Aorta (tissue), 5 donors: ENCODE measurements at places on chromosomes 2 and 18. TPM values are rescaled to one million over a fixed set of nuclear protein-coding genes. Genes with fewer than 3 reads are reported as not detected.

GRCh38 chr2:12722447-12723316 lies 5.9 kb downstream of the TRIB2 start:
- DNase-seq = no peak

- no peak for DNase-seq
These were observed 38.5 kb downstream of the MERTK start for GRCh38 chr2:111936881-111937280.

DNA sequence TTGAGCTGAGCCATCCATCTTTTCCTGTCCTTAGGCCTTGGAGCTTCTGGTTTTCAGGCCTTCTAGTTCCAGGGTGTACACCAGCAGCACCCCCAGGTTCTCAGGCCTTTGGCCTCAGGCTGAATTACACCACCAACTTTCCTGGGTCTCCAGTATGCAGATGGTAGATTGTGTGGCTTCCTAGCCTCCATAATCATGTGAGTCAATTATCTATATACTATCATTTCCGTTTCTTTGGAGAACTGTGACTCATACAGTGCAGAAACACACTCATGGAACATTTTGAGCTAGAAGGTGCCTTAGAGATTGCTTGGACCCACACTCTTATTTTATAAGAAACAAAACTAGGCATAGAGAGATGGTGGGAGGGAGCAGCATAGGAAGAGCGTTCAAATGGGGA lies 167.4 kb downstream of the NCK2 start:
- no peak for DNase-seq

DNA sequence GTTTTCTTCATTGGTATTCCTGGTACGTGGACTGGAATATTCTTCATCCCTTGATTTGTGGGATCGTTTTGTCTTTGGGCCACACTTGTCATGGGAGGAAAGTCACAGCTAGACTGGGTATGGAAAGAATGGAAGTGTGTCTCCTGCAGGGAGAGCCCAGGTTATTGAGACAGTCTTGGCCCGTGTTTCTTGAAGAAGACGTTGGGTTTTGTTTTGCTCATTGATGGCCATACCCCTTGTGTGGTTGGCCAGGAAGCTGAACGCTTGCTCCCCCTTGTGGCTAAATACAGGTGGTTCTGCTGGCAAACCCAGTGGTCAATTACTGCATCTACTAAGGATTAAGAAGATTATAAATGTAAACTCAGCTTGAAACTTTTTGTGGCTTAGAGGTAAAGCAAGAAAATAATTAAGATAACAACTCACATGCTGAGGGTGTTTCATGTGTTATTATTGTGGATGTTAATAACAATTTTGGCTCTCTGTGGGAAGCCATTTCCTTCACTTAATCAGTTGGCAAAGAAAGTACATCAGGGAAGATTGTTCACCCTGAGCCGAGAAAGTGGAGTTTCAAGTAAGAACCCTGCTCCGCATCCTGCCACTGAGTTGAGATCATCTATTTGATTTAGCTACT lies 91.8 kb downstream of the NEDD4L start:
- DNase-seq = no peak

The LIPG gene
- 0.03 TPM for polyA plus RNA-seq

The PRKD3 gene
- polyA plus RNA-seq = 14.1 TPM

The SLC30A3 gene
- polyA plus RNA-seq = 4.0 TPM

The SERPINE2 gene
- 12.3 TPM for polyA plus RNA-seq
